ENCODE measurements at places on chromosomes 12 and 14.

DNA sequence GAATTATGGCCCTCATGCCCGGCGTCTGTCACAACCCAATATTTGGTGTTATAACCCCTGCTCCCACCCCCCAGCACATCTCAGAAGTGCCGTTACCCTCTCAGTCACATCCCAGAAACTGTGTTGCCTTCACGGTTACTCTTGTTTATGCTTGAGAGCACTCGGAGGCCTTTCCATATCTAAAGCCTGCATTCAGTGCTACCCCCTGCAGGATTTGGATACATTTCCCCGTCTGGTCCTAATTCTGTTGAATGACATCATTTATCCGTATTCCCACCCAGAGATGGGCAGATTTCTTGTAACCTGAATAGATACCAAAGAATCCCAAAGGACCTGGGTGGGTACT, 19.1 kb upstream of the FOS start:
- no peak for DNase-seq

DNA sequence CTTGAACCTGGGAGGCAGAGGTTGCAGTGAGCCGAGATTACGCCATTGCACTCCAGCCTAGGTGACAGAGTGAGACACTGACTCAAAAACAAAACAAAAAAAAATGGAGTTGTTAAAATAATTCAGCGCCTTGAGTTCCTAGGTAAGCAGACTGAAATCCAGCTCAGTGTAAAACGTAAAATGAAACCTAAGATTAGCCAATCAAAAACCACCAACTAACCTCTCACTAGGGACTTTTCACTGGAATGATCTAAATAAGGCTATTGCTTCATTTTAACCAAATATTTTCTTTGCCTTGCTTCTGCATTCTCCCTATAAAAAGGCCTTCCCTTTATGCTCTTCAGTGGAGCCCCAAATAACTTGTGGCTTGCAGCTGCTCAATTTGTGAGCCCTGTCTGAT, 91.6 kb upstream of the HIF1A start:
- DNase-seq: no peak

DNA sequence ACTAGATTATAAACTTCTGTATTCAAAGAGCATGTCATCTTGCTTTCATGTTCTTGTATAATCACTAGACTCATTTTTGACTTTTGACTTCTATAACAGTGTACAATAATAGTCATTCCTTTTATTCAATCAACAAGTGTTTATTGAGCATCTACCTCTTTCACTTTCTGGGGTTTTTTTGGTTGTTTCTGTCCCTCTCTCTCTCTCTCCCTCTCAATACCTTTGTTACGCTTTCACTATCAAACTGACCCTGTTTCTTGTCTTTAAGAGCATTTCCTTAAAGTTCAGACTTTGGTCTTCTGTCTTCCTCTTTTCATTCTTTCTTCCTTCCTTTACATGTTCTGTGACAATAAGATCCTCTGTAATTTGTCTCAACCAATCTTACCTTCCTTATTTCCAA, 49.5 kb downstream of the GPR137C start:
- DNase-seq: no peak

GRCh38 chr12:38783304-38783703, 122.1 kb downstream of the CPNE8 start:
- no peak for DNase-seq

DNA sequence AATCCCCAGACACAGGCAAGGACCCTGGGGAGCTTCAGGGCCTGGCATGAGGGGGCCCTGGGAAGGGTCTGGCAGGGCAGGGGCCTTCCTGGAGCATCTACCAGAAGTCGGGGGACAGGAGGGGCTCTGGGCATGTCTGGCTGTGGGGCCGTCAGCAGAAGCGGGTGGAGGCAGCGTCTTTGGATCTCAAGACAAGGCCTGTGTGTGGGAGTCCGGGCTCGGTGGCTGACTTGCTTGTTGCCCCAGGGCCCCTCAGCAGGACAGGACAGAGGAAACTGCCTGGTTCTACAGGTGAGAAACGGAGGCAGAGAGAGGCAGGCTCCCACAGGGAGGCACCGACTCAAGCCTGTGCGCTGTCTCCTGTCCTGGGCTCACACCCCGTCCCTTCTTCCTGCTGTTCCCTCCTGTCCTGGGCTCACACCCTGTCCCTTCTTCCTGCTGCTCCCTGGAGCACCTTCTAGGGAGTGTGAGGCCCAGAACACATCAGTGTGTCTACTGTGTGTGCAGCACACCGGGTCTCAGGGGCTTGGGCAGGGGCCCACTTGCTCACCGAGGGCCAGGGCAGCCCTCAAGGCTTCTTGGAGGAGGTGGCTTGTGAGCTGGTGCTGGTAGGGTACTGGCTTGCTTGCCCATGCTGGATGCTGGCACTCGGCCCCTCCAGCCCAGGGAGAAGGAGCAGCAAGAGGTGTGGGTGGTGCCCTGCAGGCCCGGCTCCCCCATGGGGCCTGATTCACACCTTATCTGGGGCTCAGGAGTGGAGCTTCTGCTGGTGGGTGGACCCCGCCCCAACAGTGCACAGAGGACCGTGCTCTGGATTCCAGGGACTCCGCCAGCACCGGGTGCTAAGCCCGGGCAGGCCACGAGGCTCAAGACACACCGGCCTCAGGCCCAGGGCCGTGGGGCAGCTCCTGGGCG, 14.9 kb downstream of the ASPG start:
- no peak for DNase-seq

DNA sequence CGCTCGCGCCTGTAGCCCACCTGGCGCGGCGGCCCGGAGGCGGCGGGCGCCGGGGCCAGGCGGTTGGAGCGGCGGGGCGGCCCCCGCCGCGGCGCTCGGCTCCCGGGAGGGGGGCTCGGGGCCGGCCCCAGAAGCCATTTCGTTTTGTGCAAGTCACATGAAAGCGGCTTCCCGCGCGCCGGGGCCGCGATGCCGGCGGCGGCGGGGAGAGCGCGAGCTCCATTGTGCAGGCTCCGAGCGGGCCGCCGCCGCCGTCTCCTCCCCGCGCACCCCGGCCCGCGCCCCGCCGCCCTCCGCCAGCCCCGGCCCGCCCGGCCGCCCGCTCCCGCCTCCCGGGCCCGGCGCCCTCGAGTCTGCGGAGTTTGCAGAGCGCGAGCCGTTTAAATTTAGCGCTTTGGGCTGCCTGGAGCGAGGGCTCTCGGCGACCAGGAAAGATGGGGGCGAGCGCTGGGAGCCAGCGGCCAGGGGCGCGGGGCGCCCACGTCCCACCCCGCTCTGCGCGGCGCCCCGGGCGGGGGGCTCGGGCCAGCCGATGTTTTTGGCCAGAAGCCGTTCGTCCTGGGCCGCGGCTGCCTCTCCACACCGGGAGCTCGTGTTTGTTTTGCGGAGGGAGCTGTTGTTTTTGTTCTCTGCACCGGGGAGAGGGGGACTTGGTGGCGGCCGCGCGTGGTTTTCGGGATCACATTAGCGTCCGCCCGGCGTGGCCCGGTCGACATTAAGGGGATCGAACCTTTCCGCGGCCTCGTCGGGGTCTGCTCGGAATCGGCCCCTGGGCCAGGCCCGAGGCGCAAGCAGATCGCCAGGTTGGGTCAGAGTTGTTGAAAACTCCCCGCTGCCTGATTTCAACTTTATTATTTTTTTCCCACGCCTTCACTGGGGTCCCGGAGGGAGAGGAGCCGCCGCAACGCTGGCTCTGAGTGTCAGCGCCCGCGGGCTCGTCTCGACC, 982 bp downstream of the BCL7A start:
- DNase-seq: no peak

DNA sequence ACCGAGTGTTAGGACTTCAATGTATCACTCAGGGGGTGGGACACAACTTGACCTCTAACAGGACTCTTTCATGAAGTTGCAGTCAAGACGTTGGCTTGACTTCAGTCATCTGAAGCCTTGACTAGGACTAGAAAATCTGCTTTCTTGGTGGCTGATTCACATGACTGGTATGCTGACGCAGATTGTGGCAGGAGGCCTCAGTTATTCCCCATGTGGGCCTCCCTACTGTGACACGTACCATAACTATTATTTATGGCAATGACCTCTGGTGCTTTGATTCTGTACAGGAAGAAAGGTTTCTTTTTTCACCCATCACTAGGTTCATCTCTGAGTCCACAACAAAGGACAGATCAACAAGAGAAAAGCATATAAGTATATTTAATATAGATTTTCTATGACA, 270.4 kb downstream of the NEDD1 start:
- DNase-seq: no peak

- no peak for DNase-seq
Observed at GRCh38 chr12:120855823-120856588, 48.2 kb downstream of the SPPL3 start.

DNA sequence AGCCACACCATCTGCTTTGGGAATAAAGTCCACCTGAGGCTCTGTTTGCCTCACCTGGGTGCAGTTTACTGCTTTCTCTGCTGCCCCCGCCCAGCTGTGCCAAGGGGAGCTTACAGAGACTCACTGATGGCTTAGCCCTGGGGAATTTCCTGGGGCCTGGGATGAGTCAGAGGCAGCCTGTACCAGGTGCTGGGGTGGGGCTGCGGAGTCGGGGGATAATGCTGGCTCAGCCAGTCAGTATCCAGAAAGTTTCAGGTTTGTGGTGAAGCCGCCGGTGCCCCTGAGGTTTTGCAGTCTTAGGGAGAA, 22.3 kb downstream of the PLEKHG3 start:
- no peak for DNase-seq
